ENCODE measurements at places on chromosomes 1 and 21.

DNA sequence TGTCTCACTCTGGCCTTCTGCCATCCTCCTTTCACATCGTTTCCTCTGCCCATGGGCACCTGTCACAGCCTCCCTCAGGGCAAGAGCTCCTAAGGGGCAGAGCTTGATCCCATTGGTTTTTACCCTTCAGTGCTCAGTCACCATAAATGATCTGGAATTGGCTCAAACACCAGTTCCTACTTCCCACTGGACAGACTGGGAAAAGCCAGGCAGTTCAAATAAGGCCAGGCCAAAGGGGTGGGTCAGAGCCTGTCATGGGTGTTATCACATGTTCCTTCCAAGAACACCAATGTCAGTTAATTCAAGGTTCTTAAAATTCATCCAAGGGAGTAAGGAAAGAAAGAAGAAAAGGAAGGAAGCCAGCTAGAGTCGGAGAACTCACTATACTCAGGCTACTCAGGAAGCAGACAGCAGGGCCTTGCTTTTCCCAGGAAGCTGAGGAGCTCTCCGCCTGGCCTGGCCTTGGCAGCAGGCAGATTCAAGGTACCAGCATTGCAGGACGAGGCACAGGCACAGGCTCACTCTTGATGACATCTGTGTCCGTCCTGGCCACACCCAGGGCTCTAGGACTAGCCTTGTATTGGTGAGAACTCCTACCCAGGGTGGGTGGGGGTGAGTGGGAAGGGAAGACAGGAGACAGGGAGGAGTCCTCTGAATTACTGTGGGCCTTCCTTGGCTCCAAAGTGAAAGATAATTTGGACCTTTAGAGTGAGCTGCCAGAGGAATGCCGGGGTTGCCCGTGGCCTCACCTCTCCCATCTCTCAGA lies 32.2 kb upstream of the ARTN start:
- no peak for DNase-seq

DNA sequence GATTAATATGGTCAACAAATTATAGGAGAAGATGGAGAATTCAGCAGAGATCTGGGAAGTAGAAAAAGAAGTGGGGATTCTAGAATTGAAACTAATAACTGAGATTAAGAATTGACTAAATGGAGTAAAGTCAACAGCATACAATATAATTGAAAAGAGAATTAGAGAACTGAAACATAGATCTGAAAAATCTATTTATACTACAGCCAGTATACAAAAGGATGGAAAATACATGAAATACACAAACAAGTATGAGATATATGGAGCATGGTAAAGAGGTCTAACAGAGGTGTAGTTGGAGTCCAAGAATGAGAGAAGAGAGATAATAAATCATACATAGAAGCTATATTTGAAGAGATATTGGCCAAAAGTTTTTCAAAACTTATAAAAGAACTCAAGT lies 235.2 kb downstream of the FGGY start:
- DNase-seq, result no peak

GRCh38 chr1:67937651-67938050 lies 104.4 kb upstream of the GNG12 start:
- no peak for DNase-seq

GRCh38 chr1:32878183-32878582 lies 7.5 kb upstream of the FNDC5 start:
- no peak for DNase-seq

DNA sequence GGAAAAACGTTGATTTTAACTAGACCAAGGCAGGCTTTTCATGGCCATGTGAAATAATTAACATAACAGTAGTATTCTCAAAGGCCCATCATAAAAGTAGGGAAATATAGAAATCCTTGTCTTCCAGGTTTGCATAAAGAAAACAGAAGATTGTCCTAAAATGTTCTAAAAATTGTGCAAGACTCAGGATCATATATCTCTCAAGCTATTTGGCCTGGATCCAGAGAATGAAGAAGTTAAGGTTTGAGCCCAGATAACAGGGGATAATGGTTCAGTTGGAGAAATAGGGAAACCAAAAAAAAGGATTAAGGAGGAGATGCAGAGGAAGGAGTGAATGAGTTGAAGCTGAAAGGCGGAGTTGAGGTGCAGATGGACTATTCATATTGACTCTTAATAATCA lies 555.5 kb upstream of the NR5A2 start:
- no peak for DNase-seq

- DNase-seq, result no peak
Measured at GRCh38 chr1:21182181-21182731, 5.6 kb upstream of the EIF4G3 start.

GRCh38 chr1:224959115-224959514 lies 29.6 kb downstream of the DNAH14 start:
- no peak for DNase-seq

- no peak for DNase-seq
Measured at GRCh38 chr21:15560383-15561056, 169.3 kb upstream of the USP25 start.

DNA sequence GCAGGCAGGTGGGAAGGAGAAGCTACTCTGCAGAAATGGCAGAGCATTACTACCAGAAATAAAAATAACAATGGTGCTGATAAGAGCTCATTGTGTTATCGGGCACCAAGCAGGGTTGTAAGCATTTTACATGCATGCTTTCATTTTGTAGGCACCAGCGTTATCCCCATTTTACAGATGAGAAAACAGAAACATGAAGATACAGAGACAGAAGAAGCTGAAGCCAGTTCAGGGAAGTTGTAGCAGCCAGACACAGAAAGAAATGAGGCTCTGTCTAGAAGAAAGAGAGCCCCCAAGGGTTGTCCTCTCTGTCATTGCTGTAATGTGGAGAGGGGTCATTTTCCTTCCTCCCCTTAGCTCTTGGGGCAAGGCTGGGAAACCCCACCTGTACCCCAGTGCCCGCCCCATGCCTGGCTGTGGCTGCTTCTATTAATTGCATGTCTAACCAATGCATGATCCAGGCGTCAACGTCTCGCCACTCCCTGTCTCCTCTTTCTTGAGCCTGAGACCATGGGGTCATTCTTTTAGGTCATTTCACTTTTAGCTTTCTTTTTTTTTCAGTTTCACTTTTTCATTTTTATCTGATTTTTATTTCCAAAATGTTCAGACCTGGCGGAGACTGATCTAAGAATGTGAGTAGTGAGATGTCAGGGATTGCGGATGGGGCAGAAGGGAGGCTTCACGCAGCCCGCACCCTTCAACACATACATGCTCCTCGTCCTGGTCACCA lies 6.8 kb downstream of the OLIG1 start:
- DNase-seq, result no peak

DNA sequence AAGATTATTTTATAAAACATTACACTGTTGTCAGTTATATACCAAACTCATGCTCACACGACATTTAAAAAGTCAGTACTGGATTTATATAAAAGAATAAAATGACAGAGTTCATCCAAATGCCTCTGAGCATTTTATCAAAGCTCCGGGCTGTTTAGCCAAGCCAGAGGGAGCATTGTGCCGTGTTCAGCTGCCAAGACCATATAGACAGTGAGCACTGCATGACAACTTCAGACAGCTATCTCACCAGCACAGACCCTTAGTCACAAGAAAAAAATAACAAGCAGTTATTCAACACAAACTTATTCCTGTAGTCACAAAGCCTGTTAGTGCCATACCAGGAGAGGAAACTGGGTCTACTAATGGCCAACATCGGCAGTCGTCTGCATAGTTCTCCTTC lies 88.0 kb upstream of the PBX1 start:
- DNase-seq, result no peak

- no peak for DNase-seq
Measured at GRCh38 chr1:37570528-37571334, 14.0 kb downstream of the DNALI1 start.

DNA sequence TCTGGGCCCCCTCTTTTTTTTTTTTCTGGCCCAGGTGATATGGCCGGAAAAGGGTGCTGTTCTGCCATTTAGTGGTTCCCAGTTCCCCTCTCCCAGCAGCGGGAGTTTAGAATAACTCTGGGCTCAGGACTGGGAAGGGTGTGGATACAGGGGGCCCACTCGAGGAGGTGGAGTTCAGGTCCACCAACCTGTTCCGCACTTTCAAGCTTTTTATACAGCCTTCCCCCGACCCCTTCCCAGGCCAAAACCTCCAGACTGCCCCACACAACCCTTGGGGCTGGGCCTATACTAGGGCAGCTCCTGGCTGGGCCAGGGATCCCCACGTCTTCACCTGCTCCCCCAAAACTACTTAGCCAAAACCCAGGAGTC lies 402 bp downstream of the PLEKHG5 start:
- DNase-seq, result no peak

GRCh38 chr1:172697534-172698002 lies 38.7 kb downstream of the FASLG start:
- DNase-seq, result no peak

DNA sequence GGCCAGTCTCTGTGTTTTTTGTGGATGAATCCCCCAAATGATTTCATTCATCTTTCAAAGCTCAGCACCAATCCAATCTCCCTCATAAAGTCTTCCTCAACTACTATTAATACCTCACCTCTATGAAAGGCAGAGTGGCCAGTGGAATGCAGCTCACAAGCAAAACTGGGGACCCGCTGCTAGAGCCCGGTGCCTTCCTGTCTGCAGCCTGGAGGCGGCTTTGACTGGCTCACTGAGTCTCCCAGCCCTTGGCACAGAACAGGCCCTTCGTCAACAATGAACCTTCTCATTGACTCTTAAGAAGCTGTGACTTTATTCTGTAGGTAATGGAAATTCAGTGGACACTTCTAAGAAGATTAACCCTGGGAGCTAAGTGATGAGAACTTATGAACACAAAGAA lies 86.8 kb upstream of the RAB4A start:
- no peak for DNase-seq

- DNase-seq, result no peak
Measured at GRCh38 chr1:78676993-78677392, 27.4 kb downstream of the IFI44 start.

- DNase-seq, result no peak
Measured at GRCh38 chr1:50195205-50195604, 86.5 kb downstream of the ELAVL4 start.

DNA sequence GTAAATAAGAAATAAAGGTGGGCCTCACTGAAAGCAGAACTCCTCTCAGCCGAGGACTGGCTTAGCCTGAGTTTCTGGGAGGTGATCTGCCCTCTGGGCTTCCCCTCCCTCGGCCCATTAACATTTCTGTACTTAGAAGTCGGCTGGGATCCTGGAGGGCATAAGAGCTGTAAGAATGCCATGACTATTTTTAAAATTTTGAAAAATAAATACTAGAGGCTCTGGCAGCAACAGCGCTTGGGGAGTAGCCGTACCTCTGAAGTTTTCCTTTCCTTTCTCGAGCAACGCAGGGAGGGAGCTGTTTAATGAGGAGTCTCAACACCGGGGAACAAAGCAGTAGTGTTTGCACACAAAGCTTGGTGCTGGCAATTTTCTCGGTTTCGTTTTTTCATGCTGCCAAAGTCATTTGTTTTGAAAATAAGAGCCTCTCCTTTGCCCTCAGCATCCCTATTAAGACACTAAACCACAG lies 498.7 kb downstream of the SMYD3 start:
- no peak for DNase-seq

DNA sequence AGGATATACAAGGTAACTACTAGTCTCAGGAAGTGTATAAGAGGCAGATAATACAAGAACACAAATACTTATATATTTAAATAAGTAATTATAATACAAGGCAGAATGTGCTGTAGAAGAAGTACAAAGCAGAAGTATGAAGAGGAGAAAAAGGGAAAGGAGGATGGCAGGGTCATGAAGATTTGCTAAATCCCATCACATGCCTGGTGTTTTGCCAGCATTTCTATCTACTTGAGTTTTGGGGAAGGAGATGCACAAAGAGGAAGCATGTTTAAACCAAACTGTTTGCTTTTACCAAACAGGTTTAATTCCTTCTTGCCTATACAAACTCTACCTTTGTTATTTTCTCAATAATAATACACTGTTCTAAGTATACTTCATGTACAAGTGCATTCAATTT lies 60.9 kb upstream of the PODN start:
- no peak for DNase-seq

DNA sequence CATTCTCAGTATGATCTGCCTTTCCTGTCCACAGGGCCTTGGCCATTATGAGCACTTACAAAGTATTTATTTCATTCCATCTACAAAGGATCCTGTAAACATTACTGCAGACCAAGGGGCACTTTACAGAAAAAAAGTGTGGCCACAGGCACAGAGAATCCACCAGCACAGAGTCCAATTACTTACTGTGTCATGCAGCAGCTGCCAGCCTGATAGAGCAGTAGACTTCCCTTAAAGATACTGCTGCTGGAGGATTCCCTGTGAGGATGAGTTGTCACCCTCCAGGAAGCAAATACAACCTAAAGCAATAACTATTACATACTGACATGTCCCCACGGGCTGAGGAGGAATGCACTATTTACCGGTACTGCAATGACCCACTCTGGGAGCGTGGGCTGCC lies 97.1 kb upstream of the COG2 start:
- no peak for DNase-seq

GRCh38 chr1:77413541-77414335 lies 131.9 kb downstream of the AK5 start:
- no peak for DNase-seq

DNA sequence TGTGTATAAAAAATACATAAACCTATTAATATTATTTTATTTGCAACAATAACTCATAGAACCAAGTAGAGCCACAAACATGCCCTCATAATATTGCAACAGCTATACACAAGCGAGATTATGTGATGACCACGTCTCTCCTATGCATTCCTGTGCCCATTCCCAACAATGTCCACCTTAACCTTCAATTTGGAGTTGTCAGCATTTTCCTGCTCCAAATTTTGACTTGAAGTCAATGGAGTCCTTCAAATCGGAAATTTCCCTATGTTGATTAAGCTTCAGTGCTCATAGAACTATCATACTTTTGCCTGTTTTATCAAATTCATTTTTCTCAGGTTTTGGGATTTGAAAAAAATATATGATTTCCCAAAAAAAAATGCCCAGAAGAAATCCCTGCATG lies 27.4 kb upstream of the FAM20B start:
- DNase-seq, result no peak

Measured in GM12891 (cell line).